ENCODE measurements at places on chromosomes 7 and 10.

DNA sequence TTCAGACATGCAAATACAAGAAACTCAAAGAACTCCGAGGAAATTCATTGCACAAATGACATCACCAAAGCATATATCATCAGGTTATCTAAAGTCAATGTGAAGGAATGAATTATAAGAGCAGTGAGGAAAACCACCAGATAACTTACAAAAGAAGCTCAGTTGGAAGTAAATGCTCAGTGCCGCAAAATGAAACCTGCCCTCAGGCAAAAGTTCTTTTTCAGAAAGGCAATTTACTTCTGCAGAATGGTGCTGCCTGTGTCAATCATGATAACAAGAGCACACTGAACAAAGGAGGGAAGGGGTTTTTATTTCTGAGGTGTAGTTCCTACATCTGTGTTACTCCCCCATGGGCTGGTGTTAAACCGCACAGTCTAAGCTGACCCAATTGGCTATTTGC is 550.6 kb upstream of the SEMA3D start:
- DNase-seq: no peak

- DNase-seq: no peak
Observed at GRCh38 chr7:36865019-36865418, 140.7 kb upstream of the AOAH start.

GRCh38 chr10:112815269-112816032 is 134.6 kb upstream of the TCF7L2 start:
- DNase-seq: peak; percentile 53

DNA sequence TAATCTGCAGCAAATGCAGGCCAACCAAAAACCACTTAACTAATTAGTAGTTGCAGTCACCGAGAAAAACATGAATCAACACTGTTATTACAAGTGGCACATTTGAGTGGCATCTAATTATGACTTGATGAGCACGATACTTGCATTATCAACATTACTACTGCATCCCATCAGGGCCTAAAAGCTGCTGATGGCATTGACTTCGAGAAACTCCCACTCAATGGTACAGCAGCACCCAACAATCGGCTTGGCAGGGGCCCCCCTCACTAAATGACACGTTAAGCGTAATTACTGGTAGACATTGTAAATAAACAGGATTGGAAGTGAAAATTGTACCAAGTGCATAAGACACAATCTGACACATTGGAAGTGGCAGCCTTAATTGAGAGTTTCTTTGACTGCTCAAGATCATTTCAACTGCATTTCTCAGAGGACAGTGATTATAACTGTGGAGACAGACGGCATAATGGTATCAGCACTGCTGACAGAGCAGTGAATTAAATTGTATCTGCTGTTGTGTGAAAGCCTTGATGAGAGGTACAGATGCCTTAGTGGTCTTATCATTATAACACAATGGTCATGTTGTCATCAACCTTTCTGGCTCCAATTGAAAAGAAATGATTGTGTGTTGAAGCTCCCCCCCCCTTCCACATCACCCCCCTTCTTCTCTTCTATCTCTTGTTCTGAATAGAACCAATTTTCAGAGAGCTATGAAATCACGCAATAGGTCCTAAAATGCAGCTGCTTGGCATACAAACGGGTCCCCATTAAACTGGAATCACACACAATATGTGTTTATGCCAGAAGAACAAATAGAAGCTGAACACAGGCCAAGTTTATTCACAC is 43.4 kb downstream of the SHTN1 start:
- DNase-seq: no peak

DNA sequence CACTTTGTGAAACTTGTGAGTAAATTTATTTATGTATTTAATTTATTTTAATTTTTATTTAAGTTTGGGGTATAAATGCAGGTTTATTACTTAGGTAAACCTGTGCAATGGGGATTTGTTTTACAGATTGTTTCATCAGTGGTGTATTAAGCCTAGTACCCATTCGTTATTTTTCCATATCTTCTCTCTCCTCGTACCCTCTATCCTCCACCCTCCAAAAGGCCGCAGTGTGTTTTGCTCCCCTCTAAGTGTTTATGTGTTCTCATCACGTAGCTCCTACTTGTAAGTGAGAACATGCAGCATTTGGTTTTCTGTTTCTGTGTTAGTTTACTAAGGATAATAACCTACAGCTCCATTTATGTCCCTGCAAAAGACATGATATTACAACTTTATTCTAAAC is 145.4 kb upstream of the SMIM30 start:
- DNase-seq: no peak

GRCh38 chr10:120998251-120998650 is 147.1 kb downstream of the WDR11 start:
- no peak for DNase-seq

DNA sequence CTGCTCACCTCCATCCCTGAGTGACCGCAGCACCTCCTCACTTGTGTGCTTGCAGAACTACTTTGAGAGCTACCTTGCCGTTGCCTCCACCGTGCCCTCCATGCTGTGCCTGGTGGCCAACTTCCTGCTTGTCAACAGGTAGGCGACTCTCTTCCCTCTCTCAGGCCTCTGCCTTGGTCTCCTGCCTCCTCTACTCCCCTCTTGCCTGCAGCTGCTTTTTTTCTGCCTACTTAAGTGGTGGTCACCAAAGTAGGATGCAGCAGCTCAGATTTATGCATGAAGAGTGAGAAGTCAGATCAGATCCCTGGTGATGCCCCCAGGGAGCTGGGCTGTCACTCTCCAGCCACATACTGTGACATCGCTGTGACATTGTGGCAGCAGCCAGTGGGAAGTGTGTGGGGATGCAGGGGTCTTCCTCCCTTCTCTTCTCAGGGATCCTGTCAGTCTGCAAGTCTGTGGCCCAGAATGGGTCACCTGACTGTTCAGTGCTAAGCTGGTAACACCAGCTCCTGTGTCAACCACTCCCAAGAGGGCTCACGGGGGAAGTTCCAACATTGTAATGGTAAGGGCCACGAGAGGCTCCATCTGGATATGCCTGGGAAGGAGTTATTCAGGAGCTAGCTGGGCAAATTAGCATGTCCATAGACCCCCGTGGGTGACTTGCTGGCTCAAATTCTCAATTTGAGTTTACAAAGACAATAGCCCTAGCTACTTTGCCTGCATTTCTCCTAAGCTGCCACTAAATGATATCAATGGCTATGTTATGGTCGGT is 25.3 kb downstream of the SLC29A3 start:
- DNase-seq: no peak

DNA sequence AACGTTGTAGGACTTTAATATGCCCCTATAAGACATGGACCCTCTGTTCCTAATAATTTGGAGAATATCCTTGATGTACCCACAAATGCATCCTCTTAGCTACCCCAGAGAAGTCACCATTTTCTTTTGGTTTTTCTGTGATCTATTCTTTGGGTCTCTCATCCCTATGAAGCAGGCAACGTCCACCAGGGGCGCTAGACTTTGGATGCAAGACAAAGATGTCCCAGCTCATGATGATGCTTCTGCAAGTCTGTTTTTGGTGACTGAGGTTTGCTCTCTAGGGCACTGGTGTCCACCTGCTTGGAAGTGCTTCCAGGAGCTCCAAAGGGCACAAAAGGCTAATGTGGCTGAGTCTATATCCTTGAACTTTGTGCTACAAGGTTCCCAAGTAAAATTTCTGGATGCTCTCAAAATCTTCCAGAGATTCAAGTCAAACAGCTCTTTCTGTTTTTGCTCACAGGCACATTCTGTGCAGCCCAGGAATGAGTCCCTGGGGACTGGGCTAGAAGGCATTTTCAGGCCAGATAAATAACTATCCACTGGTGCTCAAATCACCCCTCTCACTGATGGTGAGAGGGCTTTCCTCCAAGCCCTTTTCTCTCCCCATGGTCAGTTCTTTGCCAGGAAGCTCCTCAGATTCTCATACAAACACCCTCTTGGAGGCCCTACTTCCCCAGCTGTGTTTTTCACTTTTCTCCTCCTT is 166.4 kb downstream of the C7orf25 start:
- DNase-seq: peak; percentile 29

- DNase-seq: no peak
Observed at GRCh38 chr10:13271552-13272163, 28.2 kb downstream of the PHYH start.

DNA sequence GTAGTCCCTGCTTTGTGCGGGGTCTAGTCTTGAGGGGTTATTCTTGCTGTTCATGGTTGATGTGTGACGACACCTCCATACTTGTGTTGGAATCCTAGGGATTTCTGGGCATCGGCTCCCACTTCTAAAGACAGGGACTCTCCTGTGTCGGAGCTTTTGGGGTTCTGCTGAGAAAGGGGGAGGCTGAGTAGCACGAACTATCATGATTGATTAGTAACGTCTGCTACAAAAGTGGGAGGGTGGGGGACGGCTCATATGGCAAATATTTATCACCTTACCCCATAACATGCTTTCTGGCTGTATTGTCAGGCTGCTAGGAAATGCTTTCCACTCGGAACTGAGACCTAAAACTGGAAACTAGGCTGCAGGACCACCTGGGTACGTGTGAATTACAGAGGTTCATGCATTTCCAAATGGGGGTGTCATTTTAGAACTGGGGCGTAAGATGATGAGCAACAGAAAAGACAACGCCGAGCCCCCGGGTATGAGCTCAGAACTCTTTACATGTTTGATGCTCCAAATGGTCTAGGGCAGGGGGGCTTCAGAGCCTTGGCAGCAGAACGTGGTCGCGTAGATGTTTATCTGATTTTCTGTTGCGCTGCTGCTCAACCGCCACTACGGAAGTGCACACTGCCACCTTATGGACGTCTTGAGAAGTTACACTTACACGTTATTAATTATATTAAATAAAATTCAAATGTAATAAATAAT is 15.1 kb upstream of the NME8 start:
- peak; percentile 70 for DNase-seq

- no peak for DNase-seq
Observed at GRCh38 chr7:37092548-37092947, 356.1 kb downstream of the ELMO1 start.

GRCh38 chr10:46555713-46556514 is 544 bp downstream of the GPRIN2 start:
- no peak for DNase-seq

GRCh38 chr10:86535132-86535882 is 13.7 kb upstream of the WAPL start:
- DNase-seq: no peak

- no peak for DNase-seq
Observed at GRCh38 chr7:137920637-137921399, 74.0 kb upstream of the DGKI start.

DNA sequence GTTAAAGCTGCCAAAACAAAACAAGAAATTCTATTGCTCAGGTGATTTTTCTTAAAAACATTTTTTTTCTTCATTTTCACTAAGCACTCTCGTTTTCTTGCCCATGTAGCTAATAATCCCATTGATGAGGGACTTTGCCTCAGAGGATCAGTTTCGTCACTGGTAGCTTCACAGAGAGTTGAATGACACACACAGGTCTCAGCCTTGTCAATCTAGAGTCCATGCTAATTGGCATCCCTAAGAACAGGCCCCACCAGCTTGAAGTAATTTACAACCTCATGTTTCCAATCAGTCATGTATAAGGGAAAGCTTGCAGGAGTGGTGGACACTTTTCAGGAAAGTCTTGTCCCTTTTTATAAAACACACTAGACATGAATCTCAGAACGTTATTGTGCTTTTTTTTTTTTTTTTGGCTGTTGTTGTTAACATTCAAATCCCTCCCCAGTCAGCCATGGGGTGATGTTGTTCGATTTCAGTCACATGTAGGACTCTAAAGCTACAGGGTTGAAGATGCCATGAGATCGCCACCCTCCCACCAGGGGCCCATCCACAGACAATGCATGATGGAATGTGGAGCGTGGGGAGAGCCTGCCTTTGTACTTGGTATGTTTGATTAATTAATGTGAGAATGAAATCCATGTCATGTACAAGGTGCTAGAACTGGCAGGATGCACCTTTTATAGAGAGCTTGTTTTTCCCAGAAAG is 232.4 kb upstream of the FZD8 start:
- DNase-seq: no peak

DNA sequence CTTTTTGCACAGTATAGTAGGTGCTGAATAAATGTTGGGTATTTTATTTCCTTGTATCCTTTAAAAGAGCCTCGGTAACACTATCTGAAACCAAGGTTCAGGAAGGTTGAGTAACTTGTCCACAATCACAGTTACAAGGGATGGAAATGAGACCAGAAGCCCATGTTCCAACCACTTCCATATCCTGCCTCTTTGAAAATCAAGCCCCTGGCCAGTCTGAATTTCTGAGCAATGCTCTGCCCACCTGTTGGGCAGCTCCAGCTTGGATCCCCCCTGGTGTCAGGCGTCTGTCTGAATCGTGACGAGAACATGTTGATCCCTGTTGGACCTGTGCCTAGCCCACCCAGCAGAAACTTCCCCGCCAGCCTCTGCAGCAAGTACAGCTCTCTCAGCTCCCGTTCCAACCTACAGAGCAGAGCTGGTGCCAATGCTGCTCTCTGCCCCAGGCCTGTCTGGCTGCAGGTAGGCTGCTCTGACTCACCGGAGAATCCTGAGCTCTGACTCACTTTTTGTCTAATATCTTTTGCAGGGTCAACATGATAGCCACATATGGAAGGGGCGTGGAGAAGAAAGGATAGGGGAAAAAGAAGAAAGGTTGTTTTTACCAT is 595.5 kb downstream of the INHBA start:
- no peak for DNase-seq

GRCh38 chr7:23968791-23969190 is 258.8 kb downstream of the STK31 start:
- no peak for DNase-seq

GRCh38 chr10:110762109-110762848 is 109.4 kb upstream of the PDCD4 start:
- DNase-seq: no peak

DNA sequence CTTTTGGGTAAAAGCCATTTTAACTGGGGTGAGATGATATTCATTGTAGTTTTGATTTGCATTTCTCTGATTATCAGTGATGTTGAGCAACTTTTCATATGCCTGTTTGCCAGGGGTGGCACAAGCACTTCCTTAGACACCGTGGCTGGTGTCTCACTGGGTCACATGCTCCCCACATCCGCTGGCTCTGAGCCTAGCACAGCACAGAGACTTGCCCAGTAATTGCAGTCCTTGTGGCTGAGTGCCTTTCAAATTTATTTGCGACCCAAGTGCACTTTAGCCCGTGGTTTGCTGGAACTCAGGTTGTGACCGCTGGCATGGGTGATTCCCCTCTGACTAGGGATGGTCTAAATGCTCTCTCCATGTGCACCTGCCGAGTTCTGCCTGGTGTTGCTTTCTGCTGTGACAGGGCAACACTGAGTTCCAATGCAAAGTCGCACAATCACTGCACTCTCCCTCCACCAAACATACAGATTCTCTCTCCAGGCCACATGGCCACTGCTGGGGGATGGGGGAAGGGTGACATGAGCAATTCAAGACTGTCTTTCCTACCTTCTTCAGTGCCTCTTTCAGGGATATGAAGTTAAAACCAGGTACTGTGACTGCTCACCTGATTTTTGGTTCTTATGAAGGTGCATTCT is 66.5 kb downstream of the ZNF277 start:
- no peak for DNase-seq

Data from adipocyte (in vitro differentiated cells).